ENCODE measurements at places on chromosomes 5 and 9.

DNA sequence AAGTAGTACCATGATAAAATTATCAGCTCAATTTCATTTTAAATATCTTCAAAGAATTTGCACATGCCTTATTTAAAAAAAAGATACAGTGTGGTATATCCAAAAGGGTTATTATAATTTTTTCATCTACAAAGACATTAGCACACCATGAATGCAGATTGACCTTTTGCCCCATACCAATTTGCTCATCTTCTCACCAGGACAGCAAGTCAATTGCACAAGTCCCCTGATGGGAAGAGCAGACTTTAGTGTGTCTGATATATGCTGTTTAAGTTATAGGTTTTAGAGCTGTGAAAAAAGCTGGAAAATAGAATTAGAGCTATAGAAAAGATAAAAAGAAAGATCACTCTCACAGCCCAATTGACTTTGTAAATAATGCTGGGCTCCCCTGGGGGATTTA is 325.8 kb upstream of the CDH6 start:
- DNase-seq: no peak

GRCh38 chr5:175808711-175809110 is 62.7 kb upstream of the CPLX2 start:
- DNase-seq: no peak

- DNase-seq: no peak
These were observed 42.7 kb downstream of the LRRC70 start for GRCh38 chr5:62621280-62621679.

DNA sequence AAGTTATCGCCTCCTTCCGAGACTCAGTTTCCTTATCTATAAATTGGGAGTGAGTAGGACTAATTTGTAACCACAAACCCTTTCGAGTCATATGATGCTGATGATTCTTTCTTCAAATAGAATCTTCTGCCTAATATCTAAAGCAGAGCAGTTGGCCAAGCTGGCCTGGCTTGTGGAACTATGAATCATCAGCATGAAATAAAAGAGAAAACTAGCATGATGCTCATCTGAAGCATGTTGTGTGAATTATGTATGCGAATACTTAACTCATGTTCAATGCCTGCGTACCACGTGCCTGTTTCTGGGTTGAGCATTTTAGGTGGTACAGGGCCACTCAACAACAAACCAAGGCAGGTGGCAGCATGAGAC is 15.0 kb upstream of the ORM1 start:
- no peak for DNase-seq

DNA sequence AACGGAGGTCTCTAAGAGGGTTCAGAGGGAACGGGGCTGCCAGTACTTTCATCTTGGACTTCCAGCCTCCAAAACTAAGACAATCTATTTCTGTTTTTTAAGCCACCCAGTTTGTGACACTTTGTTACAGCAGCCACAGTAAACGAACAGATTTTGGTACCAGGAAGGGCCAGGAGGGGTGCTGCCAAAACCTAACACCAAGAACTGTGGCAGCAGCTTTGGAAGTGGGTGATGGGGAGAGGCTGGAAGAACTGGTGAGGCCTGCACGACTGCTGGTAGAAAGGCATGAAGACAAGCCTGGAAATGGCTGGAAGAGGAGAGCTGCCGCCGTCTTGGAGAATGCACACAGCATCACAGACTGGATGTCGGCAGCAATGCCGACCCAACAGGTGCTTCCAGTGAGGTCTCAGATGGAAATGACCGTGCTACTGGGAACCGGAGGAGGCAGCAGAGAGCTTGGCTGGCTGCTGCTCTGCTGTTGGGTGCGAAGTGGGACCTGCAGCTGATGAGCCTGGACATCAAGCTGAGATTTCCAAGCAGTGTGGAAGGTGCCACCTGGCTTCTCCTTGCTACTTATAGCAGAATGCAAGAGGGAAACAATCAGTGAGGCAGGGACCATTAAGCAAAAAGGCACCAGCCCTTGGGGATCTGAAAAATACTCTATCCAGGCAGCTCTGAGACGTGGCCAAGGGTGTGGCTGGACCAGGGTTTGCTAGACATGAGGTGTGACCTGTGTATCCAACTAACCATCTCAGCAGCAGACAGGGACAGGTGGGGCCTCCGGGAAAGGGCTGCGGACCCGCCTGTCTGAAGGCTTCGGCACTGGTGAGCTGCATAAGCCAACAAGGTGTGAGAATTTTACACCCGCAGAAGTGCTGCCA is 4.7 kb upstream of the TMEM210 start:
- no peak for DNase-seq

- no peak for DNase-seq
These were observed 29.2 kb downstream of the MLLT3 start for GRCh38 chr9:20593105-20593504.

DNA sequence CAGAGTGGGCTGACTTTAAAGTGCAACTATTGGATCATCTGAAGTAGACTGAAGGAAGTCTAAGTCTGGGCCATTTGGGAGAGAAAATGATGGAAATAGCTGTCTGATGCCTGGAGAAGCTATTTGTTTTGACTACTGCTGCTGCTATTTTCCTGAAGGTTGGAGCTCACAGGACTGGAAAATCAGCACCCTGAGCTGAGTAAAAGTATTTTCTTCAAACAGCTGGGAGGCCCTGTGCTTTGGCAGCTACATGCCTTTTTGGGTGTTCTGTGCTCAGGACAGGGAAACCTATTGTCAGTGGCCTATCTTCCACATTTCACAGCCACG is 302.6 kb downstream of the ENC1 start:
- DNase-seq: no peak

GRCh38 chr9:131255676-131256197 is 20.6 kb downstream of the FAM78A start:
- no peak for DNase-seq

GRCh38 chr9:124852829-124853531 is at the start of gene WDR38:
Gene WDR38 (plus strand): TSS chr9:124853460. CDS start chr9:124853532, 72 bp downstream.
- DNase-seq: peak; percentile 92

GRCh38 chr5:133777951-133778350 is 165.6 kb upstream of the FSTL4 start:
- no peak for DNase-seq

- DNase-seq: no peak
These were observed 43.6 kb upstream of the CLPTM1L start for GRCh38 chr5:1388383-1388967.

DNA sequence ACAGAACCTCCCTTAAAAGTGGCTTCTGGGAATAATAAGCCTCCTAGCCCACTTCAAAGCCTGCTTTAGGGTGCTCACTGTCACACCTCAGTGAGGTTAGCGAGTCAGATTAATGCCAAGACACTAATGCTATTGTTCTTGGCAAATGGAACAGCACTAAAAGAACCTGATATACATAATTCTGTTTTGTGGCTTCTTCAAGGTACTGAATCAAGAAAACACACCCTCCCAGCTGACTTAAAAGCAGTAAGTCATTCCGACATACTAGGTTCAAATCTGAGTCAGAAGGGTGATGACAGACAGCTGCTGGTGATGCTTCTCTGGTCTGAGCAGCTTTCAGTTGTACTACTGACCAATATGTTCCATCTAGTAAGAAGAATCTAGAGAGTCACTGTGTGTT is 121.6 kb downstream of the OXCT1 start:
- no peak for DNase-seq

GRCh38 chr5:89628876-89629635 is 746.1 kb upstream of the MEF2C start:
- no peak for DNase-seq

GRCh38 chr9:5805478-5805877 is 27.4 kb downstream of the ERMP1 start:
- no peak for DNase-seq

DNA sequence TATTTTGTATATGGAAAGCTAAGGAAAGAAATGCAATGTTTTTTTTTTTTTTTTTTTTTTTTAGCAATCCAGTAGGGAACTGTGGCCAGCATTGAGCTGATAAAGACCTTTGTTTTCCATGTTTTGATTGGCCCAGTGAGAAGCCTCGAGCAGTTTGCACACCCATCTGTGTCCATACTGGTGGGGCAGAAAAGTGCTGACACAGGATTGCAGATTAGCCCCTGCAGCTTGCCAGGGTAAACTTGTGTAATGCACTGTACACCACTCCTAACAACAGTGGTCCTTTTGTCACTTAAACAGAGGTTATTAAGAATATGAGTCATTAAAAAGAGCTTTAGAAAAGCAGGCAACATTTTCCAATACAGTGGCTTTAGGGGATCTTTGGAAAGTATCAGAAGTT is 132.8 kb upstream of the CDKN2B start:
- DNase-seq: no peak

DNA sequence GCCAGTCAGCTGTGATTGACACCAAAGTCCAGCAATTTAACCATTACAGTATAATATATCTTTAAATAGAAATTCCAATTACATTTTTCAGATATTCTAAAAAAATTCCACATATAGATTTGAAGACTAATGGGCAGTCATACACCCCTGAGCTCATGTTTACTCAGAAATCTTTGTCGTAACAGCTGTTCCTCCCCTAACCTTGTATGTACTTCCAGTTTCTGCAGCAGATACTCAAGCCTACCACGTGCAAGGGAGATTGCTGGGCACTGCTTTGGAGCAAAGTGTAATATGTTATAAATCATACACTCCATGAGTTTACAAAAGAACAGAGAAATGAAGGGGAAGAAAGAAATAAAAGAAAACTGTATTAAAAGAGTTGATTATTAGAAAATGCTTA is 241.2 kb downstream of the TRIM32 start:
- DNase-seq: no peak

DNA sequence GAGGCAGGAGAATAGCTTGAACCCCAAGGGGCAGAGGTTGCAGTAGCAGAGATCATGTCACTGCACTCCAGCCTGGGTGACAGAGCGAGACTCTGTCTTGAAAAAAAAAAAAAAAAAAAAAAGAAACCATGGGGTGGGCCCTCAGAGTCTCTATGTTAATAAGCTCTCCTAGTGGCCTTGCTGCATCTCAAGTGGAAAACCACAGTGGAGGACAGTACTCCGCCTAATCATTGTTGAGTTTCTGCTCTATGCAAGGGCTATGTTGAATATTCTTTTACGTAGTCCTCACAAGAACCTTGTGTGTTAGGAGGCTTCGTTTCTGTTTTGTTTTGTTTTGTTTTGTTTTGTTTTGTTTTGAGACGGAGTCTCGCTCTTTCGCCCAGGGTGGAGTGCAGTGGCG is 48.9 kb downstream of the TJP2 start:
- no peak for DNase-seq
